ENCODE measurements at places on chromosomes 5 and 9. TPM values are rescaled to one million over a fixed set of nuclear protein-coding genes. Genes with fewer than 3 reads are reported as not detected.

- DNase-seq: no peak
Measured at GRCh38 chr9:37200433-37201005, 80.1 kb downstream of the ZCCHC7 start.

GRCh38 chr9:68967800-68968199 lies 46.1 kb downstream of the PRKACG start:
- no peak for DNase-seq

- DNase-seq: no peak
Measured at GRCh38 chr5:137596941-137597340, 97.8 kb upstream of the SPOCK1 start.

- DNase-seq: no peak
Measured at GRCh38 chr5:39469176-39469575, 44.4 kb upstream of the DAB2 start.

DNA sequence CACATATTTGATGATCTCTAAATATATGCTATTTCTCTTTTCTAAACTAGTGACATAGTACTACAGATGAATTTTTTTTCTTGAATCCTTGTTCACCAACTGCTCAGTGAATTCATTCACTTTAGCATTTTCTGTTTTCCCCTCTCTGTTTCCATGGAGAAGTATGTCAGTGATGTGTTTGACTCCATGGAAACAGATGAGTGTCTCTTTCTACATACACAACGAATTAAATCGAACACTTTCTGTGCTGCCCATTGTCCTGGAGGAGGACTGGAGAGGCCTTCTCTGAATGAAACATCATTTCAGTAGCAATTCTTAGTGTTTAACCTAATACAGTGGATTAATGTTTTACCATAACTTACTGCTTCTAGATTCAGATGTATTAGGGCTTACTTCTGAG lies 9.5 kb downstream of the INVS start:
- DNase-seq: no peak

GRCh38 chr5:160197341-160198144 lies 31.8 kb upstream of the FABP6 start:
- DNase-seq: peak; percentile 41

- no peak for DNase-seq
Measured at GRCh38 chr9:38000735-38001134, 68.3 kb downstream of the SHB start.

The PDE6A gene
- polyA plus RNA-seq: 0.30 TPM

Measured in right lung (tissue), 10 donors.